ENCODE measurements at places on chromosomes 1 and 21.

GRCh38 chr21:42388740-42389448, 7.0 kb downstream of the TMPRSS3 start:
- no peak for DNase-seq

DNA sequence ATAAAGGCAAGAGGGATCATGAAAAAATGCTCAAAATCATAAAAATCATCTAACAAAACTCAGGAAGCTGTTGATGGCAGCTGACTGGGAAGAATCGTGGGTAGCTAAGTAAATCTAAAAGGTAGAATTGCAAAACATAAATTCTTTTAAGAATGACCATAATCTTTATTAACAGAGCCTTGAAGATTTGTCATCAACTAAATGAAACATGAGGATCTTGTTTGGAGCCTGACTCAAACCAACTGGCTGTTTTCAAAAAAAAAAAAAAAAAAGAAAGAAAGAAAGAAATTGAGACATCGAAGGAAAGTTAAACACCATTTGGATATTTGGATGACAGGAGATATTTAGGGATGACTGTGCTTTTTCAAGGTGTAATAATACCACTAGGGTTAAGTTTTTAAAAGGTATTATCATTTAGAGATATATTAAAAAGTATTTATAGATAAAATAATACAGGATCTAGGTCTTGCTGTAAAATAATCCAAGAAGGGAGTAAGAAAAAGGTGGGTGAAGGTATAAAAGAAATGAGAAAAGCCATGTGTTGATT, 48.6 kb downstream of the CD34 start:
- DNase-seq, result no peak

GRCh38 chr1:63835128-63835527, 61.3 kb downstream of the ROR1 start:
- peak; percentile 49 for DNase-seq

DNA sequence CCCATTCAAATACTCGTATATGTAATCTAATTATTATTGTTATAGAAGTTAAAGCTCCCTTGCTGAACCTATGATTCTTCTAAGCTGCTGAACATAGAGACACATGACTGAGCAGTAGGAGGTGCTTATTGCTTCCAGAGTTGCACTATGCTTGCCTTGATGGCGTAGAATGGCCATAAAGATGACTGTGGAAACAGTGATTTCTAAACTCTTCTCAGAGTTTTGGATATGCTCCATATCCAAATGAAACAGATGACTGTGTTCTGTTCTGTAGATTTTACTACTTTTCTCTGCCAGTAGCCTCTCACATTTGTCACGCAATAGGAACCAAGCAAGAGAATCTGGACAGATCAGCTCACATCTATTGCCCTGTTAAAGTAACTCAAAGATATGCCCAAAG, 88.1 kb upstream of the CACYBP start:
- DNase-seq, result no peak

- no peak for DNase-seq
Observed at GRCh38 chr1:154493276-154493675, 8.7 kb upstream of the TDRD10 start.

- DNase-seq, result no peak
Observed at GRCh38 chr1:44584167-44584566, 90.1 kb downstream of the TMEM53 start.

Measured in NCI-H2171 (cell line).